ENCODE measurements at places on chromosomes 1 and 21.

GRCh38 chr1:19435851-19436455 is 49.4 kb downstream of the CAPZB start:
- DNase-seq = peak; percentile 71

DNA sequence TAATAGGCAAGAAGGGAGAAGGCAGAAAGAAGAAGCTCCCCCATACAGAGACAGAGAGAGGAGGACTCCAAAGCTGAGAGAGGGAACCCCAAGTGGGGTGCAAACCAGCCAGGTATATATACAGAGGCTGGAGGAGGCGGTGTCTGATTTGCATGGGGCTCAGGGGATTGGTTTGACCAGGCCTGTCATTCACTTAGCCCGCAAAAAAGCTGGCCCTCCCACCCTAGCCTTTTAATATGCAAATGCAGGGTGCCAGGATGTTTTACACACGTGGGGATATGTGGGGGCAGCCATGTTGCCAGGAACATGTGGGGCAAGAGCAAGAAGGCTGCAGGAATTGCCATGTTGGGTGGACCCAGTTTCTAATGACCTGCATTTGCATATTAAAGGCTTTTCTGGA is 37.0 kb upstream of the TENT5B start:
- DNase-seq = no peak

DNA sequence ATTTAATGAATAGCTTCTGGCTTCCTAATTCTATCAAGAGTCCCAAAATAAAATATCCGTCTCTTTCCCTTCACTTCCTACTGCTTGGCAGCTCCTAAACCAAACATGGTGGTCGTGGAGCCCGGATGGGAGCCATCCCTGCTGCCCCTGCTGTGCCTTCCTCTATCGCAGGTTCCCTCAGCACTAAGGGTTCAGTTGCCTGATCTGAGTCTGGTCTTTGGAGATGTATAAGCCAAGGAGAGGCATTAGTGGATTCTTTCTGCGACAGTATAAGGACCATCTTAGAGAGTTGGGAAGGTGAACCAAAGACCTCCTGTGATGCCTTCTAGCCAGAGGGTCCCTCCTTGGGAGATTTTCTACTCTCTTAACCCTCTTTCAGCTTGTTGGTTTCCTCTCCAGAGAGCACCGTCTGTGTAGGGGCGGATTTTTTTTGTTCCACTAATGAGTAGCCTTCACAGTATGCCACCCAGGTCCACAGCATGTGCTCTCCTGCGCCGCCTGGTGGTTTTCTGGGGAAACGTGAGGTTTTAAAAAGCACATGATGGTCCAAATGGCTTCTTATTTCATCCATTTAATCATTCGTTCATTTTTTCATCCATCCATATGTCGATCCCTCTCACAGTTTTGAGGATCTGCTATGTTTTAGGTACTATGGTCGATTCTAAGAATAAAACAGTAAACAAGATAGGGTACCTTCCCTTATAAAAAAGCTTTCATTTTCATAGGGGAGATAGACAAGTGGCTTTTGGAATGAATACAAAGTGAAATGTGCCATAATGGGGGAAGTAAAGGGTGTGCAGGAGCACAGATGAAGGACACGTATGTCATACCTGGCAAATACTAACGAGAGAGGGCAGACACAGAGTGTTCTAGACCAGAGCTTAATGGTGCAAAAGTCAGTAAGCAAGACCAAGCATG is 71.0 kb downstream of the NFASC start:
- DNase-seq = peak; percentile 69

- peak; percentile 33 for DNase-seq
These were observed 10.4 kb downstream of the RPL11 start for GRCh38 chr1:23701996-23702395.

GRCh38 chr1:246579818-246580217 is 13.6 kb downstream of the CNST start:
- peak; percentile 28 for DNase-seq

- DNase-seq = no peak
These were observed 47.5 kb upstream of the NTPCR start for GRCh38 chr1:232902774-232903350.

DNA sequence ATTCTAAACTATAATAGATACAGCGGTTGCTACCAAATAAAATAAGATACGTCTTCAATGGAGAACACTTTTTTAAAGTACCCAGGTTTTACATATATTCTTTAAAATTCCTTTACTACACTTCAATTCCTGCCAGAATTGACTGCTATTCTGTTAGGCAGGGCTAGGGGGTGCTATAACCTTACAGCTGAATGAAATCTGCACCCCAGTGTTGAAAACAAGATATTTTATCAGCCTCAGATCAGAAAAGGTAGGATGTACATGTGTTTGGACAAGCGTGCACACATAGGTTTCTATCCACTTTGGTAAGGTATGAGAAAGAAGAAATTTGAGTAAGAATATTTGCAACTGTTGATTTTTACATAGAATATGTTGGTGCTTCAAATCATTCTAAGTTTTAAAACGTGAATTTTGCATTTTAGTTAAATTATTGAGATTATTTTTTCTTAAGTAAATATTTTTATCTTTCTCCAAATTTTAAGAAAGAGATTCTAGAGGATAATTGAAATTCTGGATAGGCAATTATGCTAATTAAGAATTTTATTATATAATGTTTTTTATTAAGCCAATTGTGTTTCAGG is 490.8 kb upstream of the ADGRL4 start:
- peak; percentile 10 for DNase-seq

DNA sequence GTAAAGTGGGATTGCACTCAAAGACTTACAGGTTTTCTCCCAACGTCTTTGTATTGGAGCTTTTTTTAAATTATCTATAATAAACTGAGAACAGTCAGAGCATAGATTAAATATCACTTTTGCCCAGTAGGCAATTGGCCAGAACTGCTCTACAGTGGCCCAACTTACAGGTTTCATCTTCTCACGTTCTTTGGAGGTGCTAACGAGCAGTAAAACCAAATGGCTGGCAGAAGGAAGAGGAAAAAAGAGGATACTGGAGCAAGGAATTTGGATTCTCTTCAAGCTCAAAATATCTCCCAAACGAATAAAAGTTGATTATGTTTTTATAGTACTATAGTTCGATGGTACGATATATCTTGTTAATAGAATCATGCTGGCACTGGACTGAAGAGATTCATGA is 201.1 kb downstream of the ROR1 start:
- DNase-seq = no peak

DNA sequence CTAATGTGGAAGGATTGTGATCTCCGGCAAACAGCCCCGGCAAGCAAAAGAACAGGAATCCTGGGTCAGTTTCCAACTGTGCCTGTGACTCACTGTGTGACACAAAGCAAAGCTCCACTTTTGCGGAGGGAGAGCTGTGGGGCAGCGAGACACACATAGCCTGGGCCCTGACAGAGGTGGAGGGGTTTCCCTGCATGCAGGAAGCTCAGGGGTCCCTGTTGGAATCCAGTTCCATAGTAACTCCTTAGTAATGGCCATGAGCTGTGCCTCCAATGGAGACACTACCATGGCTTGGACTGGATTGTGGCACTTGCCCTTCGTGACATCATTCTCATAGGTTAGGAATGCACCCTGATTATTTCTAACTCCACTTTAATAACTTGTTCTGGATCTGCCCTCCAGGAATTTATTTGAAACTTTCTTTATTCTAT is 47.0 kb upstream of the ATF3 start:
- DNase-seq = no peak

DNA sequence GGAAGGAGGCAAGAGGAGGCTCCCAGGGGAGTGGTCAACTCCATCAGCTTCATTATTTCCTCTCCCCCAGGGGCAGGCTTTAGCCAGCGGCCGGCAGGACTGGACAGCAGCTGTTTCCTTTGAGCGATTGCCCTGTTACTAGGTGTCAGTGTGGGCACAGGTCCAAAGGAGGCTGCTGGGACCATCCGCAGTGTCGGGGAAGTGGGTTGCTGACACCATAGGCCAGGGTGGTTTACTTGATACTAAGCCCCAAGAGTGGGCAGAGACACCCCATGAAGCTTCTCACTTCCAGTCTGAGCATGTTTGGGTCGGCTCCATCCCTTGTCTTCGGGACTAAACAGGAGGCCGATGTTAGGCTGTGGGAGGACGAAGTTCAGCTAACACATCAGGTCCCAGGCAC is 63.6 kb downstream of the KAZN start:
- no peak for DNase-seq

DNA sequence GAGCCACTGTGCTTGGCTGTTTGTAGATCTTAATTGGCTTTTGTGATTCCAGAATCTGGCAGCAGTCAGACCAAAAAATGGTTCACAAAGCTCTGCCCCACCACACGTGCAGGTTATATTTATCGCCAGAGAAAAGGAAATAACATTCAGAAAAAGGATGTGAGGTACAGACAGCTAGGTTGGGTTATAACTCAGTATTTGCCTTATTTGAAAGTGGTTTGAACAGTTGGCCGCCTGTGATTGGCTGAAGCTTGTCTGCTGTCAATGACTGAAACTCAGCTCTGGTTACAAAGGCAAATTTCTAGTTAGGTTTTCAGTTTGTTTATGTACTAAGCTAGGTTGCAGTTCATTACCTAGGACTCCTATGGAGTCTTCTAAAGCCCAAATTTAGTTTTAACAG is 9.6 kb downstream of the SH3BGR start:
- no peak for DNase-seq

DNA sequence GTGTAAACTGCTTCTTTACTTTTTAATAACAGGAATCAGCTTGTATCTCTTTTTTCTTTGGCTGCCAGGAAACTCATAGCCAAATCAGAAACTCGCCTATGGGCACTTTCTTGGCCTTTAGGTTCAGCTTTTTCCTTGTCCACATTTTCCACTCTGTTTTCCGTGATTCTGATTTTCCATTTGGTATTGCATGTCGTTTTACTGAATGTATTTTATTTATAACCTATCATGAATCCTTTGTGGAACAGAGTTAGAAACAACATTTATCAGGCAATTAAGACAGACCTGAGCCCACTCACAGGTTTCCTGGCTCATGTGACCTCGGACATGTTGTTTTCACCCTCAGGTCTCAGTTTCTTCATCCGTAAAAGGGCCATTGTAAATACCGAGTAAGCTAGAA is 5.3 kb upstream of the ECE1 start:
- DNase-seq = no peak

- DNase-seq = no peak
These were observed 12.1 kb downstream of the NBPF3 start for GRCh38 chr1:21451981-21452411.

- DNase-seq = no peak
These were observed 870.7 kb downstream of the BRINP3 start for GRCh38 chr1:189606795-189607476.

- DNase-seq = no peak
These were observed 82.1 kb downstream of the DAB1 start for GRCh38 chr1:57341721-57342120.

DNA sequence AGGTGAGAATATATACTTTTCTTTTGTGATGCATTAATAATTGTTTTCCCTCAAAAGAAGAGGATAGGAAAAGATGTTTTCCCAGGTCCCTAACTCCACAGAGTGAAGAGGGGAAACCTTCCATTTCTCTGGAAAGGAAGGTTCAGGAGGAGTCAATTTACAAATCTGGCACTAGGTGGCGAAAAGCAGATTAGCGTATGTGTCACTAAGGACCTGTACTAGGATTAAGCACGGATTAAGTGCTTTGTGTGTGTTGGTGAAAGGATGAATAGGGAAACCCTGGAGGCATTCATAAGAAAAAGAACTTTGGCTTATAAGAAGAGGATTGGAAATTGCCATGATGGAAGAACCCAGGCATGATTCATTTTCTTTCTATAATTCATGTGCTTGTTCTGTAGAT is 410.1 kb upstream of the PLXNA2 start:
- peak; percentile 17 for DNase-seq

- no peak for DNase-seq
These were observed 192.0 kb downstream of the DHRS3 start for GRCh38 chr1:12426030-12426429.

- peak; percentile 10 for DNase-seq
These were observed 140.5 kb downstream of the NTPCR start for GRCh38 chr1:233090746-233091494.

DNA sequence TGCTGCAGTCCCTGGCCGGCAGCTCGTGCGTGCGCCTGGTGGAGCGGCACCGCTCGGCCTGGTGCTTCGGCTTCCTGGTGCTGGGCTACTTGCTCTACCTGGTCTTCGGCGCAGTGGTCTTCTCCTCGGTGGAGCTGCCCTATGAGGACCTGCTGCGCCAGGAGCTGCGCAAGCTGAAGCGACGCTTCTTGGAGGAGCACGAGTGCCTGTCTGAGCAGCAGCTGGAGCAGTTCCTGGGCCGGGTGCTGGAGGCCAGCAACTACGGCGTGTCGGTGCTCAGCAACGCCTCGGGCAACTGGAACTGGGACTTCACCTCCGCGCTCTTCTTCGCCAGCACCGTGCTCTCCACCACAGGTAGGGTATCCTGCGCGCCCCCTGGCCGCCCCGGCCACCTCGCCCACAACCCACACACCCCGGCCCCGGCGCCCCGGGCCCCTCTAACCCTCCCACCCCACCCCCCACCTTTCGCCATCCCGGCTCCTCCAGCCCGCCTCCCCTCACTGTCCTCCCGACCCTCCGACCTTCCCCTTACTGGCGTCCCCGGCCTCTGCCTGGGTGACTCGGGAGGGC is 352 bp downstream of the KCNK1 start:
- DNase-seq = no peak

DNA sequence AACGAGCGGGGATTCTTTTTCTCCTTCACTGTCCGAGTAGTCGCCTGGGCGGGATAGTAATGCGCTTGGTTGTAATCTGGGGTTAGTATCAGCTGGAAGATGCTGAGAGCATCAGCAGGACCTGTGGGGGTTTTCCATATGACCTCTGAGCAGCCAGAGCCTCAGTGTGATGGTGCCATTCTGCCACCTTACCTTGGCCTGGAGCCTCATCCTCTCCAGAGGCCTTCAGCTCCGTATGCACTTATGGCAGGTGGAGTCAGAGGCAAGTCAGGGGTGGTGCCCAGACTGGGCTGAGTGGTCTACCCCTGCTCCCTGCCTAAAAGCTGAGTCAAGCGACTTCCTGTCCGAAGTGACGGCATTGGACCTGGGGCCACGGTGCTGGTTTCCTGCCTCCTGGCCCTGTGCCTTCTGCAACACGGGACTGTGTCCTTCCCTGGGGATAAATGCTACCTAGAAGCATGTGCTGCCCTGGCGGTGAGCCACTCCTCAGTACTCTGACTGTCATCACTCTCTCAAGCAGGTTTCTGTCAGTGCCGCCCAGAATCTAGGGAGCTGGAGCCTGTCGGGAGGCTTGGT is 24.7 kb downstream of the TENT5C start:
- no peak for DNase-seq

DNA sequence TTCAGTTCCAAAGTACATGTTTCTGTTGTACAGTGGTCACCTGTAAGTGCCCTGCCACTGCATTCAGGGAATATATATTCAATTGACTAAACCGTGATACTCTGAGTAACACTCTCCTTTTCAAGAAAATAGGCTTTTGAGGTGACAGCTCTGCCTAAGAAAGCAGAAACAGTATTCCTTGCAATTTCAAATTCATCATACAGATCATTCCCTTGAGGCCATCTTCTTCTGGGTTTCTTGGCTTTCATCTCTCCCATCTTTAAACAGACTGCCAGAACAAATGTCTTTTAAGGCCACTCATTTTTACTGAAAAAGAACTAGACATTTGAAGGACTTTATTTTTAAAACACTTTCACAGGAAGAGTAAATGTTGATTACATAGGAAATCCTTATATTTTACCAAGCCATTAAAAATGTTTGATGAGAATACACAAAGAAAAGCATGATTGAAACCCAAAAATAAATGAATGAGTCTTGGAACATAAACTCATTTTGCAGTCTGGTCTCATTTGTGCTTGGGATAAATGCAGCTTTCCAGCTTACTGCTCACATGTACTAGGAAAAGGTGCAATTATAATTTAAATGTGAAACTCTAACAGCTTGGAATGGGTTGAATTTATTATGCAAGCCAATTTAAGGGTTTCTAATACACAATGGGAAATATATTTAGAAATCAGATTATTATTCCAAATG is 34.7 kb downstream of the PLPPR5 start:
- no peak for DNase-seq
